Glutamatergic neuron (in vitro differentiated cells): ENCODE measurements at places on chromosomes 11 and 22. TPM values are rescaled to one million over a fixed set of nuclear protein-coding genes. Genes with fewer than 3 reads are reported as not detected.

- DNase-seq, result no peak
Measured at GRCh38 chr22:19520007-19520406, 4.2 kb downstream of the CLDN5 start.

- peak; percentile 59 for DNase-seq
Measured at GRCh38 chr11:73343076-73343873, 32.9 kb upstream of the RELT start.

DNA sequence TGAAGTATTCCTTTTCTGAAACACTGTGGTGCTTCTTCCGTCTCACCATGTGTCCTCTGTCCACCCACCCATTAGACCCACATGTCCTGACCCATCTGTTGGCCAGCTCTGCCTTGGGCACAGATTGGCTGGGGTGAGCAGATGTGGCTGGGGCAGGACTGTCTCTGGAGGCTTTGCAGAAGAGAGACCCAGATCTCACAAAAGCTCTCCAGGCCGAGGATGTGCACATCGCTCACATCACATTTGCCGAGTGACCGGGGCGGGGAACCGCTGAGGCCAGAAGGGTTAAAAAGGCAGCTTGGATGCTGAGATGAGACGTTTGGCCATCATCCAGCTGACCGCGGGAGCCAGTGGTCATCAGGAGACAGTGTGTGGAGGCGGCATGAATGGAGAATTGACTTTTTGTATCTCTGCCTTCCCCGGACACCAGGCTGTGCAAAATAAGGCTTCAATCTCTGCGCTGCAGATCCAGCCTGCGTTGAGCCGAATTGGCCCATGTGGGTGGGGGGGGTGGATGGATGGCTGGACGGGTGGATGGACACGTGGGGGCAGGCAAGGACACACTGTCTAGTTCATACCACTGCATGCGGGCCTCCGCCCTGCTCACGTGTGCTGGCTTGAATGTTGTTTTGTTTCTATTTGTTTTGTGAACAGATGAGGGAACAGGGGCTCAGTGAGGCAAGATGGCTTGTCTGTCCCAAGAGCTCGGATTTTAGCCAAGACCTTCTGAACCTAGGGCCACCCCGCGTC, 6.1 kb downstream of the IFITM10 start:
- peak; percentile 50 for DNase-seq

- DNase-seq, result no peak
Measured at GRCh38 chr11:59222464-59223060, 9.8 kb upstream of the MPEG1 start.

DNA sequence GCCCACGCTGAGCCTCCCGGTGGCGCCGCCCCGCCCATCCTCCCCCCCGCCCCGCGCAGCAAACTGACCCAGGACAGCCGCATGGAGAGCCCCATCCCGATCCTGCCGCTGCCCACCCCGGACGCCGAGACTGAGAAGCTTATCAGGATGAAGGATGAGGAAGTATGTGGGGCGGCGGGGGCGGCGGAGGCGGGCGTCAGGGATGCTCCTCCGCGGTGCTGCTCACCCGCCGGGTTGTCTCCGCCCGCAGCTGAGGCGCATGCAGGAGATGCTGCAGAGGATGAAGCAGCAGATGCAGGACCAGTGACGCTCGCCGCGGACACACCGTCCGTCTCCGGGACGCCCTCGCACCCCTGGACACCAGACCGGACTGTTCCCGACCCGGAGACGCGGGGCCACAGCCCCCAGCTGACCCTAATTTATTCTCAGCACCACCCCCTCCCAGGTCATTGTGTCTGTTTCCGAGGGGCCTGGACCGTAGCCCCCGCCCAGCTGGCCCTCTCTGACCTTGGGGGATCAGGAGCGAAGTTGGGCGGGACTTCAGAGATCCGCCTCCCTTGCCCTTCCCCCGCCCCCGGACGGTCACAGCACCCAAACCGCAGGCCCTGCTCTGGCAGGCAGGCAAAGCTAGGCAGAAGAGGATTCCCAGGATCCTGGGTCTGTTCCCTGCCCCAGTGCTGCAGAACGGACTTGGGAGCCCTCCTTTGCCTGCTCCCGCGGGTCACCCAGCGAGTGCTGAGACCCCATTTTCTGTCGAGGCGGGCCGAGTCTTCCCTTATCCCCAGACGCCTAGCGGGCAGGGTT, 959 bp upstream of the GP1BB start:
- peak; percentile 59 for DNase-seq

DNA sequence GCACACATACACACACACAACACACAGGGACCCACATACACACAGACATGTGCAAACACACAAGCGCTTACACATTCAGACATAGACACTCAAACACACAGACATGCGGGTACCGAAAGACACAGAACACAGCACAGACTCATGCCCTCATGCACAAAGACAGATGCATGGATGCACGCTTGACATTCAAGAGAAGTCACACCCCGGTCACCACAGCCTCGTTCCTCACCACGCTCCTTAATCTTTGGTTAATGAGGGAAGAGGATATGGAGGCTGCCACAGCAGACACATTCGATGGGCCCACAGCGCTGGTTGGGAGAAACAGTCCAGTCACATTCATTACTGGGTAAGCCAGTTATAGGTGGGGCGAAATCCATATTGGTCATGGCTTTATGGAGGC, 51.9 kb upstream of the EIF3D start:
- no peak for DNase-seq

DNA sequence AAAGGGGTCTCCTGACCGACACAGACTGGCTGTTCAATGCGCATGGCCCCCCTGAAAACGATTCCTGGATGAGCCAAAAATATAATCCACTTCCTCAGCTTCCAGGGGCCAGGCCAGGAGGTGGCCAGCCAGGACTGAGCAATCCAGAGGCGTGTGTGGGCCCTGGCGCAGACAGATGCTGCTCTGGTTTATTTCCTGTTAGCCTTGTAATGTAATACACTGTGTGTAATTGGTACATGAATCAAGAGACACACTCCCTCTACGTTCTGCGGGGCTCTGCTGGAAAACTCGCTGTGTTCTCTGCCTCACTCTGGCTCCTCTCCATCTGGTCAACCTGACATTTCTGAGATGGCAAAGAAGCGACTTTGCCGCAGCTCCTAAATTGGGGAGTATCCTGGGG, 26.3 kb upstream of the ISX start:
- no peak for DNase-seq

- DNase-seq, result no peak
Measured at GRCh38 chr11:487571-488021, 19.4 kb downstream of the RNH1 start.

DNA sequence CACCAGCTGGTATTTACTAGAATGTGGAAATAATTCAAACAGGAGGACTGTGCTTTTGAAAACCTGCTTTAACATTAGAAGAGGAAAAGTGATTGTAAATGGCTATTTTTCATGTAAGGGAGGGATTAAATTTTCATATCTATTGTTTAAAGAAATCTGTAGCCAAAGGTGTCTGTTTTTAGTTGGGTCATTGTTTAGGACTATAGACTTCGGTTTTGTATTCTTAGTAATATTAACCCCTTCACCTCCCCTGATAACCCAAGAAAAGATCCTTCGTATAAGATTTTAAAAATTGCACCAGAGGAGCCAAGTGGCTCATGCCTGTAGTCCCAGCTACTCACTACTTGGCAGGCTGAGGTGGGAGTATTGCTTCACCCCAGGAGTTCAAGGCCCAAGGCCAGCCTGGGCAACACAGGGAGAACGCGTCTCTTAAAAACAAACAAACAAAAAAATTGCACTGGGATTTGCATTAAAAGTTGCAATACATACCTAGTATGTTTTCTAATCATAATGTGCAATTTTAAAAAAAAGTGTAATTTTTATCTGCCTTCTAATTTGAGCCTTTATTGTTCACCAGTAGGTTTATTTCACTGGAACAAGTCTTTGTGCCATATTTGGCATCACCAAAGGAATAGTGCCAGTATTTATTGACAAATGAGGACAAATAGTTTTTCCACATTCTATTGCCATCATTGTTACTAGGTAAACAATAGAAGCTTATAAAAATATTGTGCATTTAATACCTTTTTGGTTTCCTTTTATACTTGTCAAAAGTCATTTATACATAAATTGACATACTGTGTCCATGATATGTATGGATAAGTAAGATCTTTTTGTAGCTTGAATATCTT, 34.3 kb downstream of the MTMR3 start:
- DNase-seq, result no peak

DNA sequence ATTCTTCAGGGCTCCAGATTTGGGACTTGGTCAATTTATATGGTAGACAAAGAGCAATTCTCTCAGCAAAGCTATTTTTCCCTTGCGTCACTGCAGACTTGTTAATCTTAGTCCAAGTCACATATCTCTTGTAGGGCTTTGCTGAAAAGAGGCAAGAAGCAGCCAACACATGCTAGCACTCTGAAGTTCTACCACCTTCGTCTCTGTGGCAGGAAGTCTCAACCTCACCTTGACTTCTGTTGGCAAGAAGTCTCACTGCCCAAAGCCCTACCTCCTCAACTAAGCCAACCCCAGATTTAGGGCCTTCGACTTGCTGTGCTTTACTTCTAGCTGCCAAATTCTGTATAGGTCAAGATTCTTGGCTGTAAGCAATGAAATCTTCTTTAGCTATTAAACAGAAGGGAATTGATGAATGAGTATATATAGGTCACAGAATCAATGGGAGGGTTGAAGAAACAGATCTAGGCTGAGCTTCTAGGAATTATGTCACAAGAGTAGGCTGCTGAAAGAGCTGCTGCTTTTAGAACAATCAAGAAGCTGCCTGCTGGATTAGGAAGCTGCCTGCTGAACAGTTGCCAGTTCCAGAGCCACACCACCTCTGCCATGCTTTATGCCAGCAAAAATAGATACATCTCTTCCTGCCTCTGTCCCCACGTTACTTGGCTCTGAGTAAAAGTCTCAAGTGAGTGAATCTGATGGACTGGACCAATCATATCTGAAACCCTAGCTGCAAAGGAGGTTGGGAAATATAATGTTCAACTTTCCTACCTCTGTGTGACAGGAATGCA, 17.6 kb upstream of the NCR3LG1 start:
- DNase-seq, result no peak

The NAA40 gene
- 68.0 TPM for total RNA-seq

The NXPE4 gene
- not detected for total RNA-seq

The KCNJ1 gene
- not detected for total RNA-seq

The RIMBP3B gene
- total RNA-seq, result 0.07 TPM

The SCO2 gene
- total RNA-seq, result 4.8 TPM

The CYP2D6 gene
- total RNA-seq, result 15.9 TPM

The OR6T1 gene
- not detected for total RNA-seq

The ANO1 gene
- total RNA-seq, result not detected
